Kidney capillary endothelial cell (primary cell): ENCODE measurements at places on chromosomes 2 and 18.

DNA sequence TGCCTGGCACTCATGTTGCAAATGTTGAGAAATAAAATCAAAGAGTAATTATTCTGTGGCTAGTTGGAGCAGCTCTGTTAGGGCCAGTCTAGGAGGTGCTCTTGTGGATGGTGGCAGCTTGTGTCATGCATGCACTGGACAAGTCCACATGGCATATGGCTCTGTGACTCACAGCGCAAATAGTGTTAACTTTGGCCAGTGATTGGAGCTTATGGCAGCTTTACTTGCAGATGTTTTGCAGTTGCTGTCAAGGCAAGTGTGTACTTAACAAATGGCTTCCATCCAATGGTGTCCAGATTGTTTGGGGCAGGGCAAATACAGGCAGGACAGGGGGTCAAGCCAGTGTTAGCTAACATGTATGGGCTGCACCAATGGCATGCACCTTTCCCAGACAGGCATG is 26.1 kb upstream of the TMX3 start:
- DNase-seq = no peak

- DNase-seq = no peak
Observed at GRCh38 chr18:46470714-46471113, 186.3 kb downstream of the LOXHD1 start.

- DNase-seq = no peak
Observed at GRCh38 chr18:33699372-33699771, 121.4 kb downstream of the ASXL3 start.

GRCh38 chr2:102070058-102070642 is 72.4 kb upstream of the IL1R1 start:
- no peak for DNase-seq

DNA sequence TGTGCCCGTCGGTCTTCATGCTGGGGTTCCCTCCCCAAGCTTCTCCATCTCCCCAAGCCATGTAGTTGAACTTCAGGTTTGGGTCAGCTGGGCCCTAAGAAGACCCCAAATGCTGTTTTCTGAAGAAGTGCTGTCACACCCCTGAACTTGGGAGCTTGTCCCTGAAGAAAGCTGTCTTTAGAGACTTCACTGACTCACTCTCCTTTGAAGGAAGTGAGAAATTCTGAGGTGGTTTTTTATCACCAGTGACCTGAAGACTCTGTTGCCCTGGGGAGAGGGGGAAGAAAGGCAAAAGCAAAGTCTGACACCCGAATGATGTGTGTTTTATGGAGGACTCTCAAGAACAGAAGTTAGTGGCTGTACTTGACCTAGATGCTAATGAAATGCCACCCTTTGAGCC is 83.6 kb upstream of the BCL2L11 start:
- DNase-seq = peak; percentile 3
